Glomerular endothelial cell (primary cell): ENCODE measurements at places on chromosomes 3 and 15. TPM values are rescaled to one million over a fixed set of nuclear protein-coding genes. Genes with fewer than 3 reads are reported as not detected.

- no peak for DNase-seq
These were observed 17.3 kb downstream of the PLS1 start for GRCh38 chr3:142613491-142613890.

- DNase-seq, result no peak
These were observed 36.0 kb upstream of the EOMES start for GRCh38 chr3:27758083-27758482.

- no peak for DNase-seq
These were observed 19.4 kb upstream of the IL20RB start for GRCh38 chr3:136938334-136938733.

- no peak for DNase-seq
These were observed 42.3 kb downstream of the PSMD6 start for GRCh38 chr3:63980830-63981498.

DNA sequence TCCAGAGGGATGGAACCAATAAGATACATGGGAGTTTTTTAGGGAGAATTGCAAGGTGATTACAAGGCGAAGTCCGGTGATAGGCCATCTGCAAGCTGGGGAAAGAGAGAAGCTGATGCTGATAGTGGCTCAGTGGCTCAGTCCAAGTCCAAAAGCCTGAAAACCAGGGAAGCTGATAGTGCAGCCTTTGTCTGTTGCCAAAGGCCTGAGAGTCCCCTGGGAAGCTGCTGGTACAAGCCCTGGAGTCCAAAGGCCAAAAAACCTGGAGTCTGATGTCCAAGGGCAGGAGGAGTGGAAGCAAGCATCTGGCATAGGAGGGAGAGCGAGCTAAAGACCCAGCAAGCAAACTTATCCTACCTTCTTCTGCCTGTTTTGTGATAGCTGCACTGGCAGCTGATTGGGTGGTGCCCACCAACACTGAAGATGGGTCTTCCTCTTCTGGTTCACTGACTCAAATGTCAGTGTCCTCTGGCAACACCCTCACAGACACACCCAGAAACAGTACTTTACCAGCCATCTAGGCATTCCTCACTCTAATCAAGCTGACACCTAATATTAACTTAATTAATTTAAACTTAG is 16.7 kb downstream of the TFG start:
- DNase-seq, result no peak

DNA sequence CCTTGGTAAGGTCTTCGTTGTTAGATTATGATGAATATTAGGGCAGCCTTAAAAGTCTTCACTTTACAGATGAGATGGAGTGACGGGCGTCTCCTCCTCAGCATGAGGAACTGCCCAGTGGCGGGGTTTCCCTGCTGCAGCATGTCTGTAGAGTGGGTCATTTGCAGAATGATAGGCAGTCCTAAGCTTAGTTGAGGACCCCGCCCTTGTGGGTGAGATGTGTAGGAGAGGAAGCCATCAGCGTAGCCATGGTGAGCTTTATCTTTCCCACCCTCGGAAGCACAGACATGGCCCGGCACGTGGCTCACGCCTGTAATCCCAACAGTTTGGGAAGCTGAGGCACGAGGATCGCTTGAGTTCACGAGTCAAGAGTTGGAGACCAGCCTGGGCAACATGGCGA is 877 bp downstream of the NIT2 start:
- DNase-seq, result no peak

DNA sequence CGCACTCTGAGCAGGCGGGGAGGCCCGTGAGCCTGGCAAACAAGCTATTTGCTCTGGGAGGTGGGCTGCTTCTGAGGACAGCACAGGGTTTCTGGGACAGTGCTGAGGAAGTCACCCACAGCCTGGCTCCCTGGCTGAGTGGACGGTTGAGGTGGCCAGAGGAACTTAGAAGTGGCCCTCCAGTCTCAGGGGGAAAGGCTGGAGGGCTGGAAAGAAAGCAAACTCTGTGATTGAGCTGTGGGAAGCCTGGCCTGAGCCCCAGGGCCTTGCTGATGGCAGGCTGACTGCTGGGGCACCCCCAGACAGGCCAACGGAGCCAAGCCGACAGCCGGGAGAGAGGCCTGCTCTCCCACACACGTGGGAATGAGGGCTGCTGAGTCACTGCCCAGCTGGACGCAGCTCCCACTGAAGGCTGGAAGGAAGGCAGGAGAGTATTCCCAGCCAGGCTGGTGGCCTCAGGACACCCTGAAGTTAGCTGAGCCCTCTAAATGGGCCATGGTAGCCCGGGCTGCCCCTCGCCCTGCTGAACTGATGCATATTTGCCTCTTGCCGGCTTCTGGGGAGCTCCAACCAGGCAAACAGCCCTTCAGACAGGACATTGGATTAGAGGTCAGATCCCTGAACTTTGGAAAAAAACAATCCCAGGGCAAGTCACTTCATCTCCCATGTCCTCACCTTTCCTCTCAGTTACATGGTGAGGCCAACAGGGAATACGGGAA is 98.0 kb upstream of the TLE3 start:
- no peak for DNase-seq

DNA sequence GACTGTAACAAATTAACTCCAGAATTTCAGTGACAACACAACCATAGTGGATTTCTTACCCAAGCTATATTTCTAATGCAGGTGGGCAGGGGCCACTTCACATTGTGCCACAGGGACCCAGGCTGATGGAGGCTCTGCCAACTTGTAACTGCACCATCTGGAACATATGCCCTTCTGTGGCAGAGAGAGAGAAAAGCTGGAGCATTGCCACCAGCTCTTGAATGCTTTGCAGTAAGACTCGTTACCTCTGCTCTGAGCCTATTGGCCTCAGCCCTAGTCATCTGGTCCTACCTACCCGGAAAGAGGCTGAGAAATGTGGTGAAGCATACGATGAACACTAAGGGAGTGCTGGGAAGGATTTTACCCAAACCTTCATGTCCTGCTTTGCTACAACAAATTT is 587.1 kb downstream of the ZNF385D start:
- no peak for DNase-seq

DNA sequence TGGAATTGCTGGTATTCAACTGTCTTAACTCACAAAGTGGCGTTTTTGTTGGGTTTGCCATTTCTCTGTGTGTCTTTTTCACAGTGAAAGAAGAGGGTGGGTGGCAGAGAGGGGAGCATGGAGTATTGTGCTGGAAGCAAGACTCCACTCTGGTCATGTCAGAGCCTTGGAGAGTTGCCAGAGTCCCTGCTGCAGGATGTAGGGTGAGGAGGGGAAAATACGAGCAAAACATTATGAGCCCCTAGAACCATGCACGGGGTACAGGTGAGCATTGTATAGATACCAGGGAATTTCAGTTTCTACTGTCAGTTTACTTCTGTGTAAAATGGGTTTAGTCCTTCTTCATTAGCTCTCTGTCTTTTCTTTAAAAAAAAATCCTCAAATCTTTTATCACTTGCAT is 249.9 kb downstream of the CACNA2D3 start:
- no peak for DNase-seq

GRCh38 chr3:186511245-186511644 is 32.9 kb downstream of the CRYGS start:
- no peak for DNase-seq

GRCh38 chr3:21738935-21739702 is 11.9 kb downstream of the ZNF385D start:
- no peak for DNase-seq

DNA sequence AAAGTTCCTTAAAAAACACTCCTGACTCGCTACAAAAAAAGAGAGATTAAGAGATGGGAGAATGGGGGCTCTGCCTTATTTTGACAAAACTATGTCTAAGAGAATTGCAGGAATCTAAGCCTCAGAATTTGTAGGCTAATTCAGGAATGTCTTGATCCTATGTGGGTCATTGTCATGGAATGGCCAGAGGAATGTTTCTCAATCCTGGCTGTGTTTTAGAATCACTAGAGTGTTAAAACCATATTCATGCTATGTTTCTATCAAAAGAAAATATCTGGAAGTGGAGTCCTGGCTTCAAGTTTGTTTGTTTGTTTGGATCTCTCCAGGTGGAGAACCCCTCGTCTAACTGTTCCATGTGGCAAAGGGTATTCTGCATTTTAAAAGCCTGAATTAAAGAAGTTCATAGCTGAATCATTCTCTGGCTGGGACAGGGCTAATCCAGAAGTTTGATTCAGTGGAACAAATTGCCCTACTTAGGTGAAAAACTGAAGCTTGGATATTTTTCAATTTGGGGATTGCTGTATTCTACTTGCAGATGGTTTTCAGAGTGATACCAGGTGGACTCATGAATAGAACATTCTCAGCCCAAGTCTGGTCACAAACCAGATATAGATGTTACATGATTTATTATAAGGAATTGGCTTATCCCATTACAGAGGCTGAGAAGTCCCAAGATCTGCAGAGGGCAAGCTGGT is 28.2 kb downstream of the GJD2 start:
- no peak for DNase-seq

The MGA gene
- 24.3 and 50.7 TPM in 2 replicates for total RNA-seq

The ISLR2 gene
- total RNA-seq, result 0.12 TPM in 1 of 2 replicates, not detected in the other

The NAA50 gene
- total RNA-seq, result 121 and 122 TPM in 2 replicates

The GABRR3 gene
- not detected in 2 replicates for total RNA-seq

The GRK7 gene
- total RNA-seq, result not detected in 2 replicates

The HRH1 gene
- total RNA-seq, result 13.3 and 23.5 TPM in 2 replicates
